ENCODE measurements at places on chromosomes 16 and 17.

- no peak for DNase-seq
These were observed 39.0 kb downstream of the ADCY9 start for GRCh38 chr16:4077174-4077649.

DNA sequence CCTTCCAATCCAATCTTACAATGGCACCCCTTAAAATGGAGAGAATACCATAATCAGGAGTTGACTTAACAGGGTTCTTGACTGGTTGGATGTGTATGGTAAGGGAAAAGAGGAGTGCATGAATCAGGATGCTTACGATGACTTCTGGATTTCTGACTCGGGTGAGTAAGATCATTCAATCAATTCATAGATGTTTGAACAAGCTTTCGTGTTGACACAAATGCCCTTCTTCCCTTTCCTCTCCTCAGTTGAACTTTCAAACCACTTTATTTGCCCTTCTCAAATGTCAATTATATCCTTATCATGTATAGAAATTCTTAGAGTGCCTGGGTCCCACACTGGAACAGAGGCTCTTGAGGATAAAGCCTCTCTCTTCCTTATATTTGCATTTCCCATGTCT, 25.9 kb downstream of the ABCC12 start:
- DNase-seq: no peak

GRCh38 chr17:31786796-31787481, 72.1 kb downstream of the COPRS start:
- no peak for DNase-seq

DNA sequence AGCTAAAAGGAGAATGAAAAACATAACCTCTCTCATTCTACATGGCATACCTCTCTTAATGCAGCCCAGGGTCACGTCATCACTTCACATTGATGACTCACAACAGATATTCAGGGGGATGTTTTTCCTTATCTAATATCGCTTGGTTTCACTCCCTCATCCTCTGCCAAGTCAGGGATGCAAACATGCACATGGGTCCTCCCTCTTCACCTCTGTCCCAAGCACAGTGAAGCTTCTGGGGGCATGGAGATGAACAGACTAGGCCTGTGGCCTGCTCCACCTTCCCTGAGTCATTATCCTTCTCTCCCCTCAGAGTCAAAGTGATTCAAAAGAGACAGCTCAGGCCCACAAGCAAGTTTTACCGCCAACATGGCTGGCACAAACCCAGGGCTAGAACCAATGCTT, 2.3 kb upstream of the MT2A start:
- DNase-seq: no peak

DNA sequence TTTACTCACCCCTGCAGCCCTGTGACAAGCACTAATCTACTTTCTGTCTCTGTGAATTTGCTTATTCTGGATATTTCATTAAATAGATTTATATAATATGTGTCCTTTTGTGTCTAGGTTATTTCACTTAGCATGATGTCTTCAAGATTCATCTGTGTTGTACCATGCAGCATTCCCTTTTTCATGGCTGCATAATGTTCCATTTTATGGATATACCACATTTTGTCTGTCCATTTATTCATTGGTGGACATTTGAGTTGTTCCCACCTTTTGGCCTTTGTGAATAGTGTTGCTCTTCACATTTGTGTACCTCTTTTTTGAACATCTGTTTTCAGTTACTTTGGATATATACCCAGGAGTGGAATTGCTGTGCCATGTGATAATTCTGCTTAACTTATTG, 110.3 kb downstream of the ELAC2 start:
- DNase-seq: no peak

DNA sequence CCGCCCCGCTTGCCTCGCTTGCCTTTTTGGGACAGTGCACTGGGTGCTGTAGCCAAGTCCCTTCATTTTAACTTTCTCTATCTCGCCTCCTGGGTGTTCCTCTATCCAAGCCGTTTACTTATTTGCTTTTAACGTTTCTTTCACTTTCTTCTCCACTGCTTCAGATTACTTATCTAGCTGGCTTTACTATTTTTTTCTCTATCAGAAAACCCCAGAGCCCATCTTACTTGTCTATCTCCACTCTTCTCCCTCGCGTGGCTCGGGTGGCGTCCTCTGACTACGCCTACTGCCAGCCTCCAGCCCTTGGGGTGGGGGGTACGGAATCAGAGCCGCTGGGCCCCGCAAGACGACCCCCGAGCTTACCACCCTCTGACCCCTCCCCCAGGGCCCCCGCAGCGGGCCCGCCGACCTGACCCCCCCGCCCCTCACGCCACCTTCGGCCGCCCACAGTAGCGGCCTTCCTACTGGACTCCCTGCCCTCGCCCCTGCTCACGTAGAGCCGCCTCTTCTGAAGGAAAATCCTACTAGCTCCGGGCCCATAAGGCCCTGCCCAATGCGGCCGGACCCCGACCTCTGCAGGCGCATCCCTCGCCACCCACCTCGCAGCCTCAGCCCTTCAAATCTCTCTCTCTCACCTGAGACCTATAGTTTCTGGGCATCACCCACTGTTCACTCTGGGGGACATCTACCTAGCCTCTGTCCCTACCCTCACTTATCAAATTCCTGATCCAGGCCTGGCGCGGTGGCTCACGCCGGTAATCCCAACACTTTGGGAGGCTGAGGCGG, 1.0 kb upstream of the SLC12A4 start:
- DNase-seq: no peak

GRCh38 chr17:73209436-73209835, 16.6 kb downstream of the COG1 start:
- DNase-seq: no peak

DNA sequence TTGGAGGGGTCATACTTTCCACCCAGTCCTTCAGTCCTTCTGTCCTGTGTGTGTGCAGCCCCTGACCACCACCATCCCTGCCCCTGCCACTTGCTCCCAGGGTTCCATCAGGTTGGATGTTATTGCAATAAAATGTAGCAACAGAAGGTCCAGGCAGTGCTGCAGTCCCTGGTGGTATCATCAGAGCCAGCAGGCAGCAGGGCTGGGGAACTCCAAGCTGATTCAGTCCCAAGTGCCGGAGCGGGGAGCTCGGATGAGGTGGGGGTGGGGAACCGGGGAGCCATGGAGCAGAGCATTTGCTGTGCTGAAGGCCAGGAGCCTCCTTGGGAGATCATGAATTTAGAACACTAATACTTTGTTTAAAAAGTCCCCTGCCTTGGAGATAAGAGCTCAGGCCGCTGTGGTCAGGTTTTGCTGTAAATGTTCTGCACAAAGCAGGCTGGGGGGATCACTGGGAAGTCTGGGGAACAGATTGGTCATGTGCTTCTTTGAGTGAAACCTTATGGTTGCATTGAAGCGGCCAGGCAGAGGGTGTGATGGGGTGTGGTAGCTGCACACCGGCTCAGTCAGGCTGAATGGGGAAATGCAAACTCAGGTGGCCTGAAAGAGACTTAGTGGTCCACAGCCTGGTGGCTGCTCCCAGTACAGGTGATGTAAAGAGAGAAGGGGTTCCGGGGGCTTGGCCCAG, 225.9 kb downstream of the SEC14L1 start:
- DNase-seq: no peak

All from CD4-positive, alpha-beta T cell treated with Interleukin-15 for 1 hour (primary cell).